ENCODE measurements at places on chromosomes 16 and 17.

DNA sequence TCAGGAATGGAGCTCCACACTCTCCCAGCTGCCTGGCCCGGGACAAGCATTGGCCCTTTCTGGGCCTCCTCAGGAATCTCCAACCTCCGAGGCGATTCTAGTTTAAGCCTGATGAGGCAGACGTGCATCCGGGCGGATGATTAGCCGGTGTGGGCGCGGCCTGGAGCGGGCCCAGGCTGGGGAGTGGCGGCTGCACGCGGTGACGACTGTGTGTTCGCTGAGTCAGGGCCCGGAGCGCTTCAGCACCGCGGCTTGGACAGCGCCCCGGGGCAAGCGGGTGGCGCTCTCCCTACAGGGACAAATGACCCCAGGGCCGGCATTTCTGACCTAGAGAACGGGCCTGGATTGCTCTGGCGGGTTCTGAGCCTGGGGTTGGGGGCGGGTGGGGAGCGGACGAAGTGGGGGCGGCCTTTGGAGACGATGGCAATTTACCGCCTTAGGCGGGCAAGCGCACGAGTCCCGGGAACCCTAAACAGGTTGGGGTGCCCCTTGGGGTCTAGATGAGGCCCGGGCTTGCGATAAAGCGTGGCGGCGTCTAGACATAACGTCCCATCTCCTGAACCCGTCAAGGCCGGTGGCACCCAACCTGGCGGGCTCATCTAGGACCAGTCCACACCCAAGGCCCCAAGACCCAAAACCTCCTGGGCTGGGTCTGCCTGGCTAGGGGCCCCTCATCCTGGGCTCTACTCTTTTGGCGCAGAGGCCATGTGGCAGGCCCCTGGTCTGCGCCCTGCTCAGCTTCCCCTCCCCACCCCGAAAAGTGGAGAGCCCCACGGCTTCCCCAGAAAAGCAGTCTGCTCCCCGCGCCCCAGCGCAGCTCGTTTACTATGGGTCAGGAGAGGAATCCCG lies 22.3 kb upstream of the ZNHIT3 start:
- no peak for DNase-seq

DNA sequence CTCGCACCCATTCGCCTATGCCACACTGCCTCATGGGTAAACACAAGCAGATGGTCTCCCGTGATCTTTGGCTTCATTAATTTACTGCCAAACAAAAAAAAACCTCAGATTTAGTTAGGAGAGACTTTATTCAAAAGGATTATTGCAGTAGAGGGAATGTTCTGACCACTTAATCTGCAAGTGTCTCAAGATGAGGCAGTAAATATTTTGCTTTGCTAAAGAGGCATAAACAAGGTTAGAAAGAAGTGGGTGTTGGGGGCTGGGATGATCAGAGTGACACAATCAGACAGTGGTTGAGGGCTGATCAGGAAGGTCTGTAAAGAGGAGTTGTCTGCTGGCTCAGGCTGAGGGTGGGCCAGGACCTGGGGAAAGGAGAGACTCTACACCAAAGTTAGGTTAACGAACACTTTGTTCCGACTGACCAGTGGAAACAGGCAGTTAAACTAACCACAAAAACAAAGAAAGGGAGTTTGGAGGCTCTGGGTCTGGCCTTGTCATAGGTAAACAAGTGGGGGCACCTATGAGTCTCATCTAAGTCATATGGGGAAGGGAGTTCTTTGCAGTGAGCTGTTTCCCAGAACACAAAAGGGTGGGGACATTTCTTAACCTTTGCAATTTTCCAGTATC lies 28.5 kb downstream of the HSD17B2 start:
- DNase-seq, result no peak

- DNase-seq, result no peak
Observed at GRCh38 chr16:69217433-69217832, 30.5 kb downstream of the SNTB2 start.

DNA sequence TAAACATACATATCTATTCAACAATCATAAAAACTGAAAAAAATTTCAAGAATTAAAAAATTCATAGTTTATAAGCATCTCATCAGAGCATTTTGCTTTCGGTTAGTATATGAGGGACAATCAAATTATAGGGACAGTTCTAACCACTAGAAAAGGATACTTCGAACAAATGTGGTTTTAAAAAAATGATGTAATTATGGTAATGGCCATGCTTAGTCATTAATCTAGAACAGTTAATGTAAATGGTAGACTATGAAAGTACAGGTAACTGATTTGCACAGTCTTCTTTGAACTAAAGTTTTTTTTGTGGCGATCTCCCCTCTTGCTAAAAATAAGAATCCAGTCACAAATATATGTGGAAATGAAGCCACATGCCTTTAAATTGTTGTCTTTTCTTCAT lies 63.5 kb upstream of the PHOSPHO1 start:
- no peak for DNase-seq

- DNase-seq, result peak; percentile 18
Observed at GRCh38 chr16:63702981-63703590, 1418.8 kb downstream of the CDH11 start.

DNA sequence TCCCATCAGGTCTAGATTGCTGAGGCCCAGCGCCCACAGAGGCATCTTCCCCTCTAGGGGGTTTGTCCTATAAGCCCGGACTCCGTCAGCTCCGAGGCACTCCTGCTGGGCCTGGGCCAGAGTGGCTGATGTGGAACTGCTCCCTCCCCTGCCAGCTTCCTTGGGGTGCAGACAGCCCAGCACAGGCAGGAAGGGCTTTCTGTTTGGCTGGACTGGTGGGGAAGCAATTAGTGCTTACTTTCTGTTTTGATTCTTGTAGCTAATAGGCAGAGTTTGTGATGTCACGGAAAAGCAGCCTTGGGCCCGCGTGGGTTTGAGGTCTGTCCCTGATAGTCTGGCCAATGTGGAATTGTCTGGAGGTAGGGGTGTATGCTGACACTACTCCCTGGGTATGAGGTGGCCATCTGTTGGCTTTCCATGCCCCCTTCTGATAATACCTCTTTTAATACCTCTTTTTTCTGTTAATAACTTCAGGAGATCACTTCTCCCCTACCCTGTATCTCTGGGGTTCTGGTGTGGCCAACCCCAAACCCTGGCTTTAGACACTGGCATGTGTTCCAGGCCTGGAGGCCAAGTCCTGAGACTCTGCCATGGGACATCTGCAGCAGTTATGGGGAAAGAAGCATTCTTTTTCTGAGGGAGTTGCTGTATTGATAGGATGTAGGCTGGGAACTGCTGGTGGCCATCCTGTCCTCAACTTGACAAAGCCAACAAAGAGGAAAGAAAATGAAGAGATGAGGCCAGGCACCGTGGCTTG lies 190.9 kb downstream of the RAB11FIP4 start:
- no peak for DNase-seq

- DNase-seq, result no peak
Observed at GRCh38 chr16:87064731-87065445, 252.3 kb downstream of the C16orf95 start.

DNA sequence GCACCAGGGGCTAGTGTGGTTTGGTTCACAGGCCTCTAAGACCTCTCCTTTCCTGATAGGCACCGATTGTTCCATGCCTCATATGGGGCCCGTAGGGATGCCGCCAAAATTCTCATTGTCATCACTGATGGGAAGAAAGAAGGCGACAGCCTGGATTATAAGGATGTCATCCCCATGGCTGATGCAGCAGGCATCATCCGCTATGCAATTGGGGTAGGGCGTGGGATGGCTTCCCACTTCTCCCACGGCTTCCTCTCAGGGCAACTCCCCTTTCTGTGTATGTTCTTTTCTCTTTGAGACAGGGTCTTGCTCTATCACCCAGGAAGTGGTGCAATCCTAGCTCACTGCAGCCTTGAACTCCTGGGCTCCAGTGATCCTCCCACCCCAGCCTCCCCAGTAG lies 5.3 kb downstream of the ITGAX start:
- no peak for DNase-seq

DNA sequence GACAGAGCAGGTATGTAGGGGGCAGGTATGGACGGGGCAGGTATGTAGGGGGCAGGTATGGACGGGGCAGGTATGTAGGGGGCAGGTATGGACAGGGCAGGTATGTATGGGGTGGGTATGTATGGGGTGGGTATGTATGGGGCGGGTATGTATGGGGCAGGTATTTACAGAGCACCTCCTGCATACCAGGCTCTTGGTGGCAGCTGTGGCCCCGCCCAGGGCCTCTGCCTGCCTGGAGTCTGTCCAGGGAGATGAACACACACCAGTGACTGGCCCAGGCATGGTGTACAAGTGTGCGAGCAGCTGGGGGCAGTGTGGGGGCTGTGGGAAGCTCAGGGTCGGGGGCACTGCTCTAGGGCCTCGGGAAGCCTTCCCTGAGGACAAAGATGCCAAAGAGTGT lies 4.4 kb downstream of the RPL3L start:
- DNase-seq, result no peak

- DNase-seq, result no peak
Observed at GRCh38 chr17:1766382-1767135, 4.7 kb downstream of the SERPINF1 start.

DNA sequence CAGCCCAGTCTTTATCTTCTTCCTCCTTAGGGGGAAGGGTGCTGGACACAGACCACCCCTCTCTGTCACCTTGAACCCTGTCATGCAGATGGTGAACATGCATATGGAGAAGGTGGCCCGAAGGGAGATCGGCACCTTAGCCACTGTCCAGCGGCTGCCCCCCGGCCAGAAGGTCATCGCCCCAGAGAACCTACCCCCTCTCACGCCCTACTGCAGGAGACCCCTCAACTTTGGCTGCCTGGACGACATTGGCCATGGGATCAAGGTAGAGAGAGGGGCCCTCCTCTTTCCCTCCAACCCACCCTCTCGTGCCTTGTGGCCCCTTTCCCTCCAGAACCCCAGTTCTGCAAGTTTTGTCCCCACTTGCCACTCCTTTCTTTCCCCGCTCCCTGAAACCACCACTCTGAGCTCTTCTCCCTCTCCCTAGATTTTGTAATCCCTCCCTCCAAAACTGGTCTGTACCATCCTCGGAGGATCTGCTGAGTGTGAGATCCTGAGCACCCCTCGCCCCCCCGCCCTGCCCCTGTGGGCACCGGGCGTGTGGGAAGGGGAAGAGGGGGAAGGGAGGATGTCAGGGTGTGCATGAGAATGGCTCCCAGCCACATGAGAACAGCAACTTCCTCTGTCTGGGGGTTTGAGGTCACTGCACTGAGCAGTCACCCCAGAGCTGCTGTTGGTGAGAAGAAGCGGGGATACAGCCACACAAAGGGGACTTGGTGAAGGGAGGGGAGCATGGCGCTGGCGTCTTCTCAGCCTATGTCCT lies 7.3 kb downstream of the ABI3 start:
- DNase-seq, result no peak

- DNase-seq, result no peak
Observed at GRCh38 chr17:81579821-81580321, 27.7 kb upstream of the FAAP100 start.
